Stimulated activated CD8-positive, alpha-beta memory T cell treated with anti-CD3 and anti-CD28 coated beads, Interleukin-12 subunit alpha, Interleukin-12 subunit beta, amount 100 ng/mL, for 4 hours (primary cell): ENCODE measurements at places on chromosomes 13 and 19.
A peak's percentile ranks its signal among the peaks of the same experiment; 100 is the strongest.

DNA sequence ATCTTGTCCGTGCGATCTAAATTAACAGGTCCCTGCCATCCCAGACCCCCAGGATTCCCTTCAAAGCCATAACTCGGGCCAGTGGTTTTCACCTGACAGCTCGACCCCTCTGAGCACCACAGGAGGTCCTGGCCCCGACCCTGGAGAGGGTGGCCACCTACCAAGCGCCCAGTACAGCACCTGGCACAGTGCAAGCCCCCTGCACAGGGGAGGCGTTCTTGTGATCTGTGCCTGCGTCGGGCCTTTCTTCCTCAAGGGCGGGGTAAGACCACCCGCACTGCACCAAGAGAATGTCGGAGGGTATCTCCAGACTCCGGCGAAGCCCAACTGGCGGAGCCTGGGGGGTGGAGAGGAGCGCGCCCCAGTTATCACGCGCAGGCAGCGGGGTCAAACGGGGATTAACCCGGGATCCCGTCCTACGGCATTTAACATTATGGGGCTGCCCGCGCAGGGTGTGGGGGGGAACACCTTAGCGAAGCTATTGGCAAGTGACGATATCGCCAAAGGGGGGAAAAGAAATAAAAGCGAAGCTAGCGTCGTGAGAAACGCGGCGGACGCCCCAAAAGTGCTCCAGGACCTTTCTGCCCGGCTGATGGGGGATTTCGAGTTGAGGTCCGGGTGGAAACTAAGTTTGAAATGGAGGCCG is 1.3 kb upstream of the HNRNPL start:
- peak; percentile 36 for DNase-seq

DNA sequence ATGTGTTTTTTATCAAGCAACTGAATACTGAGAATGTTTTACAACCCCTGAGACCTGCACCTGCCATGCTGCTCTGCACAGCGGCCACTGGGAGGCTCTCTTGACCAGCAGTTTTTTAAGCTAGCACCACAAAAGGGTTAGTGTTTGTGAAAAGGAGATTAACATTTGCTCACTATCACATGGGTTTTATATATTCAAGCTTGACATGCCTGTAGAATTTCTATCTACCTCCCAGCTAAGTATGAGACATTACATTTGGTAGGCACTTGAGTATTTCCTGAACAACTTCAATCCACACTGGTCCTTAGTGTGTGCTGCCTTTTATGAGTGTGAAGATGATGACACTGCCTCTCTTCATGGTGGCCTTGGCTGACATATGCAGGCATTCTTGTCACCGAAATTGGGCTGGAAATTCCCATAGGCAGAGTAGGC is 1238.9 kb downstream of the UQCRFS1 start:
- no peak for DNase-seq

- no peak for DNase-seq
Measured at GRCh38 chr19:1947651-1948209, 6.8 kb downstream of the CSNK1G2 start.

GRCh38 chr19:45297674-45298073 is 25.0 kb downstream of the CKM start:
- no peak for DNase-seq

GRCh38 chr19:23956051-23956450 is 41.4 kb downstream of the ZNF726 start:
- DNase-seq: no peak

- DNase-seq: no peak
Measured at GRCh38 chr13:96575423-96576320, 418.6 kb downstream of the OXGR1 start.

GRCh38 chr13:36515466-36515865 is 83.2 kb downstream of the CCNA1 start:
- no peak for DNase-seq

DNA sequence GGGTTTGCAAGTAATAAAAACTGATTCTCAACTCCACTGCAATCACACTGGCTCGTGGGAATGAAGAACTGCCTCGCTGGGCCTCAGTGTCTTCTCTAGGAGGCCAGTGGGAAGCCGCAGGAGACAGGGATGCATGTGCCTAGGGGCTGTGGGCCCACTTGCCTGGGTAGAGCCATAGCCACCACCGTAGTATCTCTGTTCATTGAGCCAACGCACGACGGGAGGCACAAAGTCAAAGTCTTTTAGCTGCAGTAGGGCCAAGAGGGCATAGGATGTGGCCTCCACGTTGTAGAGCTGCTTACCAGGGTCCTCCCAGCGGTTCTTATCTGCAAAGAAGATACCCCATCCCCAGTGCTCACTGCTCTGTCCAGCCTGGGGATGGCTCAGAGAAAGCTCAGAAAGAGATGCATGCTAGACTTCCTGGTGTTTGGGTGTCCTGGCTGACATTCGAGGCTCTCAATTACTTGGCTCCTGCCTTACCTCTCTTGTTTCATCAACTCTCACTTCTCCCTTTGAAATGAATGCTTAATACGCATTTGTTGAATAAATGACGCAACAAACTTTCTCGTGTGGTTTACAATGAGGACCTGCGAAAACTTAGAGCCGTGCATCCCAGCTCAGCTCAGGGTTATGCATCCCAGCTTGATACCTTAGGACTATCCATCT is 16.1 kb upstream of the TNFSF14 start:
- no peak for DNase-seq

DNA sequence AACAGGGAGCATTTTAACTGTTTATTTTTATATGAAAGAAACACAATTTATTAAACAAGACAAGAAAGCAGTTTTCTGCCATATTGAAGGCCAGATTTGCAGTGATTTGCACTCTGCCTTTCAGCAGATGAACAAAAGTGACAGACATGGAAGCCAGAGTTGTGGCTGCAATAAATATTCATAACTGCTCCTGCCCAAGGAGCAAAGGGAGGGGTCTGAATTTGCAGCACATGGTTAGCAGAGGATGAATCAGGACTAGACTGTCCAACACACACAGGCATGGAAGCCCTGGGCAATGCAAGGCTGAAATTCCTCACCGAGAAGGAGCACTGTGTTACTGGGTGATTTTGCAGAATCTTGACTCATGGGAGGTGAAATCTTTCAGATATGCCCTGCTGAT is 418.2 kb downstream of the DCT start:
- DNase-seq: no peak

DNA sequence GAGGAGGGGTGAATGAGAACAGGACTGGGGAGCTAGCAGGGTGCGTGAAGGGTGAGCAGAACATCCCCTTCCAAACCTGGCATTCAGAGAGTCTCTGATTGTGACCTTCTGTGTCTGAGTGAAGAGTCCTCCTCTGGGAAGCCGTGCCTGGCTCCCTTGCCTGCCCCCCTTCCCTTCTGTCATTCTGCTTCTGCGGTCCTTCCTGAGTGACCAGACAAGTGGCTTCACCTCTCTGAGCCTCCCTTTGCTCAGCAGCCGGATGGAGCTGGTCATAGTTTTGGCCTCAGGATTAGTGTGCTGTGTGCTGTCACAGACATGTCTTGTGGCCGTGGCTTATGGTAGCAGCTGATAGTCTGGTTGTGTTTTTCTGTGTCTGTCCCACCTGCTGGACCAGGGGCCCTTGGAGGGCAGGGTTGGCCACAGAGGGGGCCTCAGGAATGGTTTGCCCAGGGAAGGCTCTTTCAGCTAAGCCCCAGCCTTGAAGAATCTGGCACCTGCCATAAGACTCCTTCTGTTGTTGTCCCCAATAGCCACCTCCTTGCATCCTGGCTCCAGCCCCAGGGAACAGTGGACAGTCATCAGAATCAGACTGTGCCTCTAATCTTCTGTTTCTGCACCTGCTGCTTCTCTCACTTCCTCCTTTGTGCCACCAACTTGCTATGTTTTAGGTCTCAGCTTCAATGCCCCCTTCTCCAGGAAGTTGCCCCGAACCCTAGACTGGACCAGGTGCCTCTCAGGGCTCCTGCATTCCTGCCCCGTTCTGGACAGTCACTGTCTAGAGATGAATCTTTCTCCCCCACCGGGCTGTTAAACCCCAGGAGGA is 5.9 kb downstream of the CLPTM1 start:
- no peak for DNase-seq

- no peak for DNase-seq
Measured at GRCh38 chr19:19788015-19788414, 33.5 kb downstream of the ZNF506 start.

DNA sequence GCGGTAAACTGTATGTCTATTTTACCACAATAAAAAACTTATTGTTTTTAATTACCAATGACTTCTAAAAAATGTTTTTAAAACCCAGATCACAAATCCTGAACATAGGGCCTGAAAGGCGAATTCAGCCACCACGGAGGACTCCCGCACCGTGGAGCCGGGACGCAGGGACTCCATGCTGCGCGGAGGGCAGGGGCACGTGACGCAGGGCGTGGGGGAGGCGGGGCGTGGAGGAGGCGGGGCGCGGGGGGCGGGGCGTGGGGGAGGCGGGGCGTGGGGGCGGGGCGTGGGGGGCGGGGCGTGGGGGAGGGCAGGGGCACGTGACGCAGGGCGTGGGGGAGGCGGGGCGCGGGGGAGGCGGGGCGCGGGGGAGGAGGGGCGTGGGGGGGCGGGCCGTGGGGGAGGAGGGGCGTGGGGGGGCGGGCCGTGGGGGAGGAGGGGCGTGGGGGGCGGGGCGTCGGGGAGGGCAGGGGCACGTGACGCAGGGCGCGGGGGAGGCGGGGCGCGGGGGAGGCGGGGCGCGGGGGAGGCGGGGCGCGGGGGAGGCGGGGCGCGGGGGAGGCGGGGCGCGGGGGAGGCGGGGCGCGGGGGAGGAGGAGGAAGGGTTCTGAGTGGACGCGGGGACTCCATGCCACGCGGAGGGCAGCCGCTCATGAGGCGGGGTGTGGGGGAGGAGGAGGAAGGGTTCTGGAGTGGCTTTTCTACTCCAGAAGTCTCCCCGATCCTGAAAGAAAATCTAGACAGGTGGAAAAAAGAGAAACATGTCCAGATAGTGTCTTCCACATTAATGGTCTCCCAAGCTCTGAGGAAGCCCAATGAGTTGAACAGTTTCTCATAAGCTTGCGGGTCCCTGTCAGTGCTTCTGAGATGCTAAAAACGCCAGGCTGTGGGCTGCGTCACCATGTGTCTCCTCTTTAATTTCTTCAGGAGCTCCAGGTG is 4.4 kb upstream of the PROZ start:
- peak; percentile 45 for DNase-seq

- no peak for DNase-seq
Measured at GRCh38 chr13:39918620-39919236, 263.3 kb downstream of the COG6 start.

DNA sequence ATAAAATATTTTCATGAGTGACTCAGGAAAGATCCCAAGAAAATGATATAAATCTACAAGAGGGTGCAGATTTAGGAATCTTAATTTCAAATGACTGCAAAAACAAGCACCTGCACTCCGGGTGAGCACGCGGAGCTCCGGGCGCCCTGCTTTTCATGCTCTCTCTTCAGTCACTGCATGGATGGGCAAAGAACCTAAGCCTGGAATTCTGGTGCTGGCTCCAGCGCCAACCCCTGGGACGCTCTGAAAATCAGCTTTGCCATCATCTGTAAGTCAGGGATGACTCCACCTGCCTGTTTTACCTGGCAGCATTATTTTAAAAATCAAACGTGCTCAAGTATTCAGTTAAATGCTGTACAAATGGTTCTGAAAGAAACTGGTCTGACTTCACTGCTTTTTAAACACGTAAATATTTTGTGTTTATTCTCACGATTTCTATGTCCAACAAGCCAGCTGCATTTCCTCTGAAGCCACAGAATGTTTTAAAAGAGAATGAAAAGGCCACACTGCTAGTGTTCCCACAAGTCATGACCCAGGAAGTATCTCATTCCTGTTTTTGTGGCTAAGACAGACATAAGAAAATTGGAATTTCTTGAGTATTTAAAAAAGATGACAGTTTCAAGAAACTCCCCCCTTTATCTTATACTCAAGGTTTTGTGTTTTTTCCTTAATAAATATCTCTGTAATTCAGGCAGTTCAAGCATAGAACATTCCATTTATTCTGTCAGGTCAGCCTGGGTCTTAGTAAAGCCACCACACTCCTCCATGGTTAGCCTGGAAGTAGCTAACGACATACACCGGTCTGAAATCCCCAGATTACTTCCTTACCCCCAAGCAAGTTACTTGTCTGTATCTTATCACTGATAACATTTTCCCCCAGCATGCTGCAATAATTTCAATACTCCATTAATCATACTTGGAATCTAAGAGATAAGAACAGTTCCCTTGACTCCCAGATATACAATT is 81.1 kb downstream of the COL4A1 start:
- no peak for DNase-seq

DNA sequence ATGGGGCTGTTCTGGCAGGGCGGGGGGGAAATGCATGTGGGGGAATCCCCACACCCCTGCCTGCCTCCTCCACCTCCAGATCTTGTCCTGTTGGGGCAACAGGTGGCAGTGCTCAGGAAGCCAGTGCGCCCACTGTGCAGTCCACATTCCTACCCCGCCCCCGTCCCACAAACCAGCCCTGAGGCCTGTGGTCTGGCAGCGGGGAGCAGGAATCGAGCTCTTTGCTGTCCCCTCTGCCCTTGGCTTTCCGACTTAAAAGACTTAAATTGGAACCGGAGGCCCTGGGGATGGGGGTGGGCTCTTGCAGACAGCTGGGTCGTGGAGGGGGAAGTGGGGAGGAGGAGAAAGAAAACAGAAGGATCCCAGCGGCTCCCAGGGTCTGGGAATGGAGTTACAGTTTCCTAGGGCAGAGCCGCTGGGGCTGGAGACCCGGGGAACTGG is 4.3 kb downstream of the NANOS3 start:
- no peak for DNase-seq

- no peak for DNase-seq
Measured at GRCh38 chr13:60654415-60654814, 257.4 kb downstream of the TDRD3 start.

DNA sequence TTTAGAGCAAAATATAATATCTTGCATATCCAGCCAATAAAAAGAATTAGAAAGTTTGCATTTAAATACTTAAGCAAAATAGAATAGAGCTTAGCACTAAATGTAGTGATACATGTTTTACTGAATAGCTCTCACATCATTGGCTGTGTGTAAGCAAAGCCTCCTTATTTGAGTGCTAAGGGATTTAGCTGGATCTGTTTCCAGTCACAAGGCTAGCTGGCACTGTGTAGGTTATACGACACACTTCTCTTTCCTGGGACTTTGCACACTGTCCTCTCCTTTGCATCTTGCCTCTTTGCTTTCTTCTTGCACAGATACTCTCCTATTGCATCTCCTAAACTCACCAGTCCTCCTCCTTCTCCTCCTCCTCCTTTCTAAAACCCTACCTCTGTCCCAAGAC is 423.8 kb downstream of the KLF5 start:
- no peak for DNase-seq

GRCh38 chr19:46134527-46134926 is 10.0 kb upstream of the IGFL3 start:
- DNase-seq: no peak

DNA sequence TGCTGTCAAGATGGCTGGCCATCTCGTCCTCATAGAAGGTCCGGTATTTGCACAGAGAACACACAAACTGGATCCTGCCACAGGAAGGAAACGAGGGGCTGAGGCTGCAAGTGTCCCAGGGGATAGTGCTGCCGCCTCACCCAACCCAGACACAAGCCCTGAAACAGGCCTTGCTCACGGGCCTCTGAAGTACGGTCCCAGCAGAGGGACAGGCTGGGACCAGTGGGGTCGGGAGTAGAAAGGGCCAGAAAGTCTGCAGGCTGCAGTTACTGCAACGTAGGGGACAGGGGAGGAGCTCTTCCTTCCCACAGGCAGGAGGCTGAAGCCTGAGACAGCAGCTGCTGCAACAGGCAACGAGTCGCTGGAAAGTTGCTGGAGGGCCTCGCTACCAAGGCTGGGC is 18.2 kb upstream of the AKAP8 start:
- no peak for DNase-seq

GRCh38 chr13:27403203-27403678 is 21.2 kb upstream of the GTF3A start:
- DNase-seq: no peak

- no peak for DNase-seq
Measured at GRCh38 chr19:11519138-11519537, 9.8 kb downstream of the ECSIT start.
